ENCODE measurements at places on chromosomes 5 and 9.

GRCh38 chr9:77475641-77476473 is 172.3 kb downstream of the GNA14 start:
- no peak for DNase-seq

- no peak for DNase-seq
Measured at GRCh38 chr5:178387856-178388190, 155.2 kb upstream of the PHYKPL start.

- DNase-seq, result no peak
Measured at GRCh38 chr9:5571629-5572232, 57.2 kb upstream of the RIC1 start.

DNA sequence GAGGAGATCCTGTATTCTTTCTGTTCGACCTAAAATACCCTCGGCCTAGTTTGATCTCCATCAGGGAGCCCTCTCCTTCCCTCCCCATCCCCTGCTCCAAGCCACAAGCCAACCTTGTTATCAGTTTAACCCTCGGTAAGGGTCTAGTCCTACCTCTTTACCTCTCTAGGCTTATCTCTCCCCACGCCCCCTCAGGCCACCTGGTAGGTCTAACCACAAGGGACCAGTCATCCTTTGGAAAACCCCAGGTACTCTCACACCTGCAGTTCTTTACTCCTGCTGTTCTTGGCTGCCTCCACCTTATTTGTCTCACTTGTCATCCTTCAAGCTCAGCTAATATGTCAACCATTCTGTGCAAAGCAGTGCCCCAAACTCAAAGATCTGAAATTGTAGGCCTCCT is 78.7 kb downstream of the RAD23B start:
- no peak for DNase-seq

- DNase-seq, result no peak
Measured at GRCh38 chr5:150181766-150182545, 7.9 kb upstream of the SLC6A7 start.

DNA sequence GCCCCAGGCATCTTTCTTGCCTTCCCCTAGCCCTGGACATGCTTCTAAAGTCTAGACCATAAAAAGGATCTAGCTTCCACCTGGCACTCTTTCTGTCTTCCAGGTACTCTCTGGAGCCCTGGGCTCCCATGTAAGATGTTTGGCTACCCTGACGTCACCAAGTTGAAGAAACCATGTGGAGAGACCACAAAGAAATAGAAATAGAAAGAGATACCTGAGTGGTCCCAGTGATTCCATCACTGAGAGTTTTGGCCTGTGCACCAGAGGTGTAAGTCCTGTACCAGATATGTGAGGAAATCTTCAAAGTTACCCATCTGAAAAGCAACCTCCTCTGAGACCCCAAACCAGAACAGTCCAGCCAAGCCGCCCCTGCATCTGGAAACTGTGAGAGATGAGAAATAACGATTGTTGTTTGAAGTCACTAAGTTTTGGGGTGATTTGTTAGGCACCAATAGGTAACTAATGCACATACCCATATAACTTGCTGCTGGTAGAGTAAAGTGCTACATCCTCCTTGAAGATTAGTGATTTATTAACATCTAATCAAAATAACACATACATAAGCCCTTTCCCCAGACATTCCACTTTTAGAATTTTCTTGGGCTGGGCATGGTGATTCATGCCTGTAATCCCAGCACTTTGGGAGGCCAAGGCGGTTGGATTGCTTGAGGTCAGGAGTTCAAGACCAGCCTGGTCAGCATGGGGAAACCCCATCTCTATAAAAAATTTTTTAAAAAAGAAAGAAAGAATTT is 85.7 kb upstream of the LHFPL2 start:
- DNase-seq, result no peak

Measured in activated CD8-positive, alpha-beta memory T cell treated with anti-CD3 and anti-CD28 coated beads for 1 hour (primary cell).